ENCODE measurements at places on chromosomes 16 and 17.

GRCh38 chr17:77691216-77692085 lies 267.1 kb upstream of the TNRC6C start:
- no peak for DNase-seq

- DNase-seq, result no peak
These were observed 34.3 kb upstream of the PRSS54 start for GRCh38 chr16:58329135-58329534.

DNA sequence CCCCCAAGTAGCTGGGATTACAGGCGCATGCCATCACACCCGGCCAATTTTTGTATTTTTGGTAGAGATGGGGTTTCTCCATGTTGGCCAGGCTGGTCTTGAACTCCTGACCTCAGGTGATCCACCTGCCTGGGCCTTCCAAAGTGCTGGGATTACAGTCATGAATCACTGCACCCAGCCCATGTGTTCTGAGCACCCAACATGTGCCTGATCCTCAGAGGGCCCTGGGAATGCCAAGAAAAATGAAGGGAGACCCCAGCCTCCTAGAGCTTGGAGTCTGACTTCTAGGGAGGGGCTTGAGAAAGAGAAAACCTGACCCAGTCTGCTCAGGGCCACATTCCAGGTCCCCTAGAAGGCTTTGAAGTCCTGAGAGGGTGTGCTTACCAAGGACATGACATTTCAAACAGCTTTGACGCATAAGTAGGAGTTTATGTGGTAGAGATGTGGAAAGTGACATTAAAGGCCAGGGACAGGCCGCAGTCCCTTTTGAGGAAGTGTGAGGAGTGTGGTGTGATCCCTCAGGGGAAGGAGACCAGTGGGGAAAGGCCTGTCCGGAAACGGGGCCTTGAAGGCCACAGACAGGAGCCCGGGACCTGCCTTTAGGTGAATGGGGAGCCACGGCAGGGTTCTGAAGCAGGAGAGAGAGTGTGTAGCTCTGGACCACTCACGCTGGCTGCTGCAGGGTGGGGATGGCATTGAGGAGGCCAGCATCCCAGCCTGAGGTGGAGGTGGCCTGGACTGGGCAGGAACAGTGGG lies 1.1 kb upstream of the CCL22 start:
- DNase-seq, result no peak

GRCh38 chr17:68584581-68585303 lies 16.4 kb downstream of the FAM20A start:
- peak; percentile 40 for DNase-seq

GRCh38 chr16:52318302-52319009 lies 228.5 kb downstream of the TOX3 start:
- DNase-seq, result no peak

GRCh38 chr17:48505788-48506187 lies 25.0 kb downstream of the HOXB1 start:
- DNase-seq, result no peak

- no peak for DNase-seq
These were observed 8.6 kb upstream of the ATXN1L start for GRCh38 chr16:71837150-71837549.

GRCh38 chr16:30136971-30137605 lies 14.1 kb upstream of the MAPK3 start:
- DNase-seq, result no peak

- DNase-seq, result no peak
These were observed 70.9 kb upstream of the SOX9 start for GRCh38 chr17:72049914-72050313.

DNA sequence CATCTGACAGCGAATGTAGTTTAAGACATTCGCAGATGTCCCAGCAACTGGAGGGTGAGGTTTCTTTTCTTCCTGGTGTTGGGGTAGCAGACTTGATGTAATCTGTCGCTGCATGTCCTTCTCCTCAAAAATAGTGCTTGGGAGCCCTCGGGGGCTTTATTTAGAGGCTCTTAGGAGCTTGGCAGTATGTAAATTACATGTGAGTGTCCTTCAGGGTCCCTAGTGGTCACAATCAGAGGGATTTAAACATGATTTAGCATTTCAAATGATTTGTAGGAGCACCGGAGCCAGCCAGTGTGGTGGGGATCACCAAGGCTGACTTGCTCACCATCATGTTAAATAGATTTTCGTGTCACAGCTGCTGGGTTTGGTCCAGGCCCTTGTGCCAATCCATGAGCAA lies 8.8 kb upstream of the SALL1 start:
- DNase-seq, result no peak

GRCh38 chr17:30517786-30518185 lies 40.6 kb downstream of the GOSR1 start:
- DNase-seq, result no peak

- no peak for DNase-seq
These were observed 3.3 kb downstream of the NXN start for GRCh38 chr17:976312-976711.

GRCh38 chr16:19344224-19344801 lies 58.8 kb downstream of the CLEC19A start:
- DNase-seq, result no peak

DNA sequence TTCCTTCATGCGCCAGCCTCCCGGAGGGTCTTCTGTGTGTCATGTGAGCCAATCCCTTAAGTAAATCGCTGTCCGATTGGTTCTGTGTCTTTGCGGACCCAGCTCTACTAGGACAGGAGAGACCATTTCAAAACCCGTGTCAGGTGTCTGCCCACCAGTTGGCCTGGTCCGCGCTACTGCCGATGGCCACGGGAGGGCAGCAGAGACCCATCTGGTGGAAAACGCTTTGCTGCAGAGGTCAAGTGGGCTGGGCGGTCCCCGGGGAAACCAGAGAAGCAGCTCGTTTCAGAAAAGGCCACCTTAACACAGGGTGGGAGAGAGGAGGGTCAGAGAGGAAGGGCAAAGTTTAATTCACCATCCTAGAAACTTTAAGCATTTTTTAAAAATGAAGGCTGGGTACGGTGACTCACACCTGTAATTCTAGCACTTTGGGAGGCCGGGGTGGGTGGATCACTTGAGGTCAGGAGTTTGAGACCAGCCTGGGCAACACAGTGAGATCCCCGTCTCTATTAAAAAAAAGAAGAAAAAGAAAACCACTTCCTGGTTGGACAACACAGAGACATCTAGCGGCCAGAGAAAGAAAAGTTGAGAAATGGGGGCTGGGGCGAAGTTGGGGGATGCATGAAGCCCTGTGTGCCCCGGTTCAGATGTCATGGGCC lies 2.8 kb upstream of the CIBAR2 start:
- DNase-seq, result peak; percentile 98

GRCh38 chr17:13776027-13776551 lies 174.4 kb upstream of the HS3ST3A1 start:
- DNase-seq, result no peak

DNA sequence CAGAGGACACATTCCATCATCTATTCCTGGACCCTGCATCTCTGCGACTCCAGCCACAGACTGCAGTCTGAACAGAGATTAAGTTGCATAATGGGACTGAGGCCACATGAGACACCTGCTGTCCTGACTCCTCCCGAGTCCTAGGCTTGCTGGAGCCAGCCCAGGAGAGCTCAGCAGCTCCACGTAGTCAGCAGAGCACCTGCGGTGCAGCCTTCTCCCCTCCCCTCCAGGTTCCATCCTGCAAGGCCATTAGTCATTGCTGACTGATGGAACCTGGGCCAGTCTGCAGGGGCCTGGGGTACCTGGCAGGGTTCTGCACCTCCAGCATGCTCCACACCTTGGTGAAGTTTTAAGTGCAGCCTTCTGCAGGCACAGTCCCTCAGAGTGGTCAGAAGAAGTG lies 76.7 kb downstream of the PLD6 start:
- DNase-seq, result no peak

DNA sequence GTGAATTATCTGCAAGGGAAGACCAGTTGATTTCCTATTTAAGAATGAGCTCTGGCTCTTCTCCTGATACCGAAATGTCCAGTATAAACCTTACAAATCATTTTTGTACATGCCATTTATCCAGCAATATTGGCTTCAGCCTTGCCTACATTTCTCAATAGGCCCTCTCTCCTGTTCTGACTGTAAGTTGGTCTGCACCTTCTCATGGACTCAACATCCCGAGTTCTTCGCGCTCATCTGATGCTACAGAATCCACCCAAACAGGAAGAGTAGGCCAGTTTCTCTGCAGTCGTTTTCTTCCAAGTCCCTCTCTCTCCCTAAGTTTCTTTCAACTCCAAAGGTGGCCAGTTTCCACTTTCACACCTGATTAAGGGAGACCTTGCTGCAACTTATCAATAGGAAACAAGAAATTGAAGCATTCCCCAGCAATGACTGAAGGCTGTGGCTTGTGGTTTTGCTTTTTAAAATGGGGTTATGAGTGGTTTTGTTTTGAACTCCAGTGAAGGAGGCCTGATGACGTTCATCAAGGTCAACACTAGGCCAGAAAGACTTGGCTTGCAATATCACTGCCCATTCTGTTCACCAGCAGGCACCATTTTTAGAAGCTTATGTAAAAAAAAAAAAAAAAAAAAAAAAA lies 383.0 kb downstream of the MAF start:
- DNase-seq, result no peak

GRCh38 chr17:76469076-76469990 lies 1.9 kb downstream of the AANAT start:
- no peak for DNase-seq

DNA sequence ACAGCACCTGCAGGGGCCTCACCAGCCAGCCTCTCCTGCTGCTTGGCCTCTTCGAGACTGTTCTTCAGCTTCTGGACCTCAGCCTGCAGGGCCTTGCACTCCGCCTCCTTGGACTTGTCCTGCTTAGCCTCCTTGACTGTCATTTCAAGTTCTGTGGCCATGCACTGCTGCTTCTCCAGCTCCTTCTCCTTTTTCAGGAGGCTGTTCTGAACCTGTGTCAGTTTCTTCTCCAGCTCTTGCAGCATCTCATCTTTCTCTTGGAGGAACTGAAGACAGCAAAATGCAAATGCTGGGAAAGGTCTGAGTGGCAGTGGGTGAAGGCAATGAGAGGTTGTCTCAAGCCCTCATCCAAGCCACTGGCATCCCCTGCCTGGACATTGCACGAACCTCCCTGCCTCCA lies 39.1 kb downstream of the DHX38 start:
- DNase-seq, result no peak

DNA sequence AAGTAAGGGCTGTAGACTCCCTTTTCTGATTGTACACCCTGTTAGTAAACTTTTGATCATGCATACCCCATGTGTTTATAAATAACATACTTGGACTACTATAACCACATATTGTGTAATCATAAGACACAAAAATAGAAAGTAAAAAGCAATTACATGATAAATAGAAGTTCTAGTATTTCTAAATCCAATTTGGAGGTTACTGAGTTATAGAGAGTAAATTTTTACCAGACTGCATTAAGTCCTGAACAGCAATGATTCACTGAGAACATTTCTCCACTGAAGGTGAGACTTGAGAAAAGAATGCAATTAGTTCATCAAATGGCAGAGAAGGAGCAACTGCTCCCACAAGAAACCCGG lies 7.7 kb upstream of the TBKBP1 start:
- DNase-seq, result no peak

DNA sequence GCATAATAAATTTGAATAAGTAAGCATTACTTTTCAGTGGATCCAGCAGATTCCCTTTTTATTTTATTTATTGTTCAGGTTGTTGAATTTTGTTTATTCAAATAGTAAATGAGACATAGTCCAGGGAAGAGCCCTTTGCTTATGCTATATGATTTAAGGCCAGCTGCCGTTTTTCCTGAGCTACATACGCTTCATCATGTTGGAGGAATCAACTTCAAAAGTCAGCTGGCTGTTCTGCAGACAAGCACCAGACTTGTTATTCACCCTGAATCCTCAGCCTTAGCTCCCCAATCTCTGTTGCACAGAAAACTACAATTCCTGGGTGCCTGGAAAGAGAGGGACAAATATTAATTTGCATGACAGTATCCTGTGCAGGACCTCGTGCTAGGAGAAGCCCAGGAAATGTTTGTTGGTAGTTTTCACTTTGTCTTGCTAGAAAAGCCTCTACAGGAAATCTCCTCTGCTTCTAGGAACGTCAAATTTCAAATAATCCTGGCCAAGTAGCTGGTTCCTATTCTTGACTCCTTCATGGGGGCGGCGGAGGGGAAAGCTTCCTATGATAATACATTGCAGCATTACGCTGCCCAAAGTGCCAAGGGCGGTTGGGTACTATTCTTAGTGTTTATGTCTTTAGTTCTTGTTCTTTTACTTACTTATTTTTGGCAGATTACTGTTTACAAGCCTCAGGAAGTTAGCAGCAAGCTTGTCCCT lies 101.6 kb downstream of the PRKCA start:
- DNase-seq, result no peak

GRCh38 chr16:12317121-12317810 lies 340.7 kb downstream of the SNX29 start:
- no peak for DNase-seq

DNA sequence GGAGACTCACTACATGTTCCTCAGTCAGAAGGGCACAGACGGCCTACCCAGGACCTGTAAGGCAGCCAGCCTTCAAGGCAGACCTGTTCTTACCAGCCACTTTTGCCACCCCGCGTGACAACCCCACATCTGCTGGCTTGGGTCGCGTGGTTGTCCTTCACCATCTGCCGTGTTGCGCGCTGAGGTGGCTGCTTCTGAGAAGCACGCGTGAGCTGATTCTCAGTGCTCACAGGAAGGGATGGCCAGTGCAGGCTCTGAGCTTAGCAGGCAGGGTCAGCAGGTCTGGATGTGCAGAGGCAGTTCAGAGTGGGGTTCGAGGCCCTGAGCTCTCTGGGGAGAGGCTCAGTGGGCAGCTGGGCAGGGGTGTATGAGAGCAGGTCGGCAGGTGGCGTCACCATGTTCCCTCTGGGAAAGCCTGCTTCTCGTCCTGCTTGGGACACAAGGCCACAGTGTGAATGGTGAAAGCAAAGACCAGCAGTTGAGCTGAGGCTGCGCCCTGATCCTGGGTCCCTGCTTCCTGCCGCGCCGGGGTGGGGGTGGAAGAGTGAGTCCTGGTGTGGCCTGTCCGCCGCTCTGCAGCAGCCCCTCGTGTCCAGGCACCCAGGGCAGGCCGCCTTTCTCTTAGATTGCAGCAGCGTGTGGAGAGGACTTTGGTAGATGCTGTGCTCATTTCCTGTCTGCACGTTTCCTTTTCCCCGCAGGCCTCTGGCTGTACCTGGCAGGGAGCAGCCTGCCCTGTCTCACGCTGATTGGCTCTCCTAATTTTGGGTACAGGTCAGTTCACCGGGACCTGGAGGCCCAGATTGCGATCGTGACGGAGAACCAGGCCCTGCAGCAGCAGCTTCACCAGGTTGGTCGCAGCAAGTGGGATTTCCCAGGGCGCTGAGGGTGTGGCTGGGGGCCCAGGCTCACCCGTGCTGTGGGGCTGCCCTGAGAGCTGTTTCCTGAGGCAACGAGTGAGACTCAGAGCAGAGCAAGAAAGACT lies 36.0 kb downstream of the PGS1 start:
- no peak for DNase-seq

GRCh38 chr16:26317885-26318284 lies 626.1 kb downstream of the HS3ST4 start:
- DNase-seq, result no peak

DNA sequence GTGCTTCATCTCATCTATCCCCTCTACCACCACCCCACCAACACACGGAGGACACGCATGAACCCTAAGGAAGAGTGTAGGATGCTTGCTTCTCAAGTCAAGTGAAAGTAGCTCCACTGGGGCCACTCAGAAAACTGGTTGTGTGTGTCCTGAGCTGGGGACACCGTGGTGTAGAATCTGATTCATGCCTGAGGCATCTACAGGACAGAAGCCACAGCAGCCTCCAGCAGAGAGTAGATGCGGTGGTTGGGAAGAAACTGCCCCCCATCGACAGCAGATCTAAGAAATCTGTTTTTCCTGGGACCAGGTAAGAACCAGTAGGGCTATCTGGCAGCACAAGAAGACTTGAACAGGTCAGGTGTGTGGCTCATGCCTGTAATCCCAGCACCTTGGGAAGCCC lies 51.9 kb upstream of the HLF start:
- no peak for DNase-seq
